ENCODE measurements at places on chromosomes 13 and 19. TPM values are rescaled to one million over a fixed set of nuclear protein-coding genes. Genes with fewer than 3 reads are reported as not detected.

- DNase-seq = no peak
Observed at GRCh38 chr13:97491452-97491851, 57.5 kb downstream of the RAP2A start.

DNA sequence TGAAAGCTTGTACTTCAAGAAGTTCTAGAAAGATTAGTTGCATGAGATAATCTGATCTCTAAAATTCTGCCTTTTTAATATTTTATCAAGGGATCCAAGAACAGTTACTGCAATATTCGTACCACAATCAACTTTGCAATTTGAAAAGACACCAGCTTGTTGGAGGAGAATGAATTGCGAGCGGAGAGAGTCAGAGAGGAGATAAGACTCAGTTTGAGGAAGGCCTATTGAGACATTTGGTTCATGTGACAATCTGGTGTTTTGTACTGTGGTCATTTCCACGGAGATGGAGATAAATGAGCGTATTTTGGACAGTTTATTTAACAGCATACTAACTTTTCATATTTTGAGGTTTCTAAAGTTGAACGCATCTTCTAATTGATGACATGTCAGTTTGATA, 1276.0 kb downstream of the EFNB2 start:
- no peak for DNase-seq

The ATP7B gene
- 2.4 TPM for total RNA-seq

DNA sequence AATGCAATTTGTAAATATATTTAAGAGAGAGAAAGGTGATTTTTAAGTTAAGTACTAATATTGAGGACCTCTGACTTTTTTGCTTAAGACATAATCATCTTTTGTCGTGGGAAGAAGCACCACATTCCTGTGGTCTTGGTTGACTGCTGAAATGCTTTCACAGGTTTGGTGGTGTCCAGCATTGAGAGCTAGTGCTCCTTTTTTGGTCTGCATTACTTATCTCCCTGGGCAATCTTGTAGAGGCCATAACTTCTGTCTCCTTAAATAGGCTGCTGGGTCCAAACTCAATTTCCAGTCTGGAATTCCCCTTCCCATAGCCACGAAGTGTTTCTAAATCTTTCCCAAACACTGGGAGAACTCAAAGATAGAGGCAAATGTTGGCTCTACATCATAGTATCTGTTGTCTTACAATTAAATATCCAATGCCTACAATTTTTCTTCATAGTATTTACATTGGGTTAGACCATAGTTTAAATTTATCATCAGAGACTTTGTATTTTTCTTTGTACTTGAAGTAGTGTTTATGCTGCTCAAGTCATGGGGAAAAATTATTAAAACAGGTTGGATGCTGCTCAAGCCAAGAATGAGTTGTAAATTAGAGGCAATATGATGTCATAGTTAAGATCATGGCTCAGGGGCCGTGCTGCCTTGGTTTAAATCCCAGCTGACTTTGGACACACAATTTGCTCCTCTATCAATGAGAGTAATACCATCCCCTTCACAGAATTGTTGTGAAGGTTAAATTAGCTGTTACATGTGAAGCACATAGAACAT, 105.6 kb downstream of the POSTN start:
- DNase-seq = no peak

- DNase-seq = no peak
Observed at GRCh38 chr13:29101409-29101808, 281.3 kb downstream of the MTUS2 start.

The ZNF285 gene
- 2.2 TPM for total RNA-seq

- no peak for DNase-seq
Observed at GRCh38 chr13:91520952-91521351, 122.5 kb downstream of the GPC5 start.

DNA sequence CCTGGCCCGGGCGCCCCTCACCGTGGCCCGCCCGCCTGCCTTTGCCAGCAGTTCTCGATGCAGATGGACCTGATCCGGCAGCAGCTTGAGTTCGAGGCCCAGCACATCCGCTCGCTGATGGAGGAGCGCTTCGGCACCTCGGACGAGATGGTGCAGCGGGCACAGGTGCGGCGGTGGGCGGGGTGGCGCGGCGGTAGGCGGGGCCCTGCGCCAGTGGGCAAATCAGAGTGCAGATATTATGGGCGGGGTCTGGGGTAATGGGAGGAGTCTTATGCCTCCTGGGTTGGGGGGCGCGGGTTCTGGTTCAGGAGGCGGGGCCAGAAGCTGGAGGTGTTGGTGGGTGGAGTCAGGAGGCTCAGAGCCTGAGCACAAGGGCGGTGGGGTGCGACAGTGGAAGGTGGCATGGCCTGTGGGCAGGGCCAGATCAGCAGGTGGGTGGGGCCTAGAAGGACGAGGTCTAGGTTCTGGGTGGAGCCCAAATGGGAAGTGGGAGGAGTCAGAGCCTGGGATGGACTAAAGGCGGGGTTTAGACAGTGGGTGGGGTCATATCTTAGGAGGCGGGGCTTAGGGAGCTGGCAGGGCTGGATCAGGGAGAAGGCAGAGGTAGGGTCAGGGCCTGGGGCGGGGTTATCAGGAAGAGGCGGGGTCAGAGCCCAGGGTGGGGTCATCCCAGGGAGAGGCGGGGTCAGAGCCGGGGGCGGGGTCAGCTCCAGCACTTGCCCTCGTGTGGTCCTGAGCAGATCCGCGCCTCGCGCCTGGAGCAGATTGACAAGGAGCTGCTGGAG, 5.6 kb downstream of the APC2 start:
- DNase-seq = peak; percentile 99

DNA sequence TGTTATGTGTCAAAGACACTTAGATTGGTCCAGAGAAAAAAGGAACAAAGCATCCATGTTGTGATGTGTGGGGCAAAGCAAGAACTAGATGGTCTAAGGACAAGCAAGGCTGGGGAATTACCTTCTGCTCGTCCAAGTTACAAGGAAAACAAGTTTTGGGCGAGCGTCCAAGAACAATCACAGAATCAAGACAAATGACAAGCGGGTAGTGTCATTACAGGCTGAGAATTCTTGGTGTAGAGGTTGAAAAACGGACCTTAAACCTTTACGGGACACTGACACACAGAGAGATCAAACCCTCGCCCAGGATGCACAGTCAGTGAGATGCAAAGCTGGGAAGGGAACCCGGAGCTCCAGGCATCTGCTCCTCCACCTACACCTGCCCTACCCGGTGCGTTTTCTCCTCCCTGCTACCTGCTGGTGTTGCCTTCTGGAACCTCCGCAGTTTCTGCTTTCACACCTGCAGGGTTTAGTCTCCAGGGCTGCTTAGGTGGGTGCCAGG, 515 bp upstream of the ZNF324B start:
- DNase-seq = no peak

The MIA gene
- not detected for total RNA-seq

DNA sequence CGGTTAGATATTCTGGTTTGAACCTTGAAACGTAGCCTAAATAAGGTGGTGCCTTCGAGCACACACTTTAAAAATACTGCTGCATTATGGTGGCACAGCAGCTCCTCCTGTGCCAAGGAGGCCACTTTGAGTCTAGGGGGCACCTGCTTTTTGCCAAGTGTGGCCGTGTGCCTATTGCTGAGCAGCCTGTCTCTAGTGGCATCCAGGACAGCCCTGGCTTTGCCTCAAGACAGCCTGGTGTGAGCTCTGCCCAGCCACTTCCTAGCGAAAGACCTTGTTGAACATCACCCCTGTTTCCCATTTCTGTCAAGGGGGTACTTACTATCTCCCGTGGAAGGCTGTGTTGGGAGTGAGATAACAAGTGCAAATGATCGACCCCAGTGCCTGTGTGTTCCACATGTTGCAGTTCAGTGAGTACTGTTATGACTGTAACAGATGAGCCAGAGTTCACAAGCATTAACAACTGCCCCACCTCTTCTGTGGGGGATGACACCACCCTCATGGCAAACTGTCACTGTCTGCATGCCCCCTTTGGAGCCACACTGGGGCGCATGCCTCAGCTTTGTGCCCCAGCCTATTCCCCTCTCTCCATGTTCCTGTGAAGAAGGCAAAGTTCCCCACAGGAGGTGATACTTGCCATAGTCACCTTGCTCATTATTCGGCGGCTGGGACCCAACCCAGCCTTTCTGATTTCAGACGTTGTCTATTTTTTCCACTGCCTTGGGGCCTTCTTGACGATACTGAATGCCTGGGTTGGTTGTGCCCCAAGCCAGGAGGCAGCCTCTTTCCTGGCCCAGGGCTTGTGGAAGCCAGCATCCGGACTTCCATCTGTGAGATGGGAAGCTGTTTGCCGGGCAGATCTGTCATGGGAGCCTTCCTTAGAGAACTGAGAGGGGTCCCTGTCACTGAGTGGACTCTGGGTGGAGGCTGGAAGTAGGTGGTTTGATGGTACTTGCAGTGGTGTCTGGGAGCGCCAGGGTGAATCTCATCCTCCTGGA, 5.4 kb downstream of the GATAD2A start:
- DNase-seq = no peak

DNA sequence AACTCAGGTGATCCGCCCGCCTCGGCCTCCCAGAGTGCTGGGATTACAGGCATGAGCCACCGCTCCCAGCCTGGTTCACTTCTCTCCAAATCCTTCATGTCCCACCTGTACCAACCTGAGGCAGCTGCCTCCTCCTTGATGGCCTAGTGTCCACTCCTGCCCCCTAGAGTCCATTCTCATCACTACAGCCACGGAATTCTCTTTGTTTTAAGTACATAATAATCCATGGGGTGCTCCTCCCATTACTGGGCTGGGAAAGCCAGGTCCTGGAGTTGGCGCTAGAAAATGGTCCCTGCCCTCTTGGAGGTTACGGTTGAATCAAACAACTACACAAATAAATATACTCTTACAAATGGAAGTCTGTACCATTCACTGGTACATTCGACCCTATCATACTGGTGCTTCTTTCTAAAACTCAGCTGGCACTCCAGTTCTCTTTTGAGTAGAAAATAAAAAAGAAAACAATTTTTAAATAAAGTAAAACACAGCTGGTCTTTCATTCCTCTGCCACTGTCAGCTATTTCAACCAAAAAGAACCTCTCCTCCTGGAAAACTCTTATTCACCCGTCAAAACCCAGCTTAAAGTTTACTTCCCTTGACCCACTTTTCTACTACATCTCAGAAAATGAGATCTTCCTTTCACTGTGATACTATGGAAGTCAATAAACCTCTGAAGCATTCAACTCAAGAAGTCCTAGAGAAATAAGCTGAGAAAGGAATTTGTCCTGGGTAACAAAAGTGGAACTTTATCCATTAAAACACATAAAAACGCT, 22.4 kb upstream of the ARHGEF18 start:
- DNase-seq = peak; percentile 77

DNA sequence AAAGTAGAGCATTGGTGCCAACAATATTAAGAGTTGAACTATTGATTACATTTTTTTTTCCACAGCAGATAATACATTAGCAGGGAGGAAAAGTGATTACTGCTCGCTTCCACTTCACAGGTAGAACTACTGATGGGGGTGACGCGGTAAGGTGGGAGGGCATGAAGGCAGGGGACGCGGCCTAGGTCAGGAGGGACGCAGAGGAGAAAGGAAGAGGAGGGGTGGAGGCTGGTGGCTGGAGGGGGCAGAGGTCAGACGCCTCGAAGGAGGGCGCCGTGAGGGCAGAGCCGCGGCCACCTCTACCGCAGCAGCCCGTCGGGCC, 287 bp upstream of the B3GLCT start:
- DNase-seq = no peak

DNA sequence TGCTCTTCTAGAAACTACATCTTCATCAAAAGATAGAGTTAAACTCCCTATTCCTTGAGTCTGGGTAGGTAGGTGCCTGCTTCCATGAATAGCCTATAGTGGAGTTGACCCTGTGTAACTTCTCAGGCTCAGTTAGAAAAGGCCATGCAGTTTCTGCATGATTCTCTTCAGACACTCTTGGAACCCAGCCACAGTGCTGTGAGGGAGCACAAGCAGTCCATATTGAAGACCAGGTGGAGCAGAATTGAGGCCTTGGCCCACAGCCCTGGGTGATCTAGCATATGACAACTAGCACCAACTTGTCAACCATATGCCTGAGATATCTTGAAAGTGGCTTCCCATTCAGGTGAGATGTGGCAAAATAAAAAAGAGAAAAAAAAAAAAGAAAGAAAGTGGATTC, 10.3 kb upstream of the PAN3 start:
- no peak for DNase-seq

- peak; percentile 42 for DNase-seq
Observed at GRCh38 chr13:25493931-25494640, 122.3 kb downstream of the ATP8A2 start.

DNA sequence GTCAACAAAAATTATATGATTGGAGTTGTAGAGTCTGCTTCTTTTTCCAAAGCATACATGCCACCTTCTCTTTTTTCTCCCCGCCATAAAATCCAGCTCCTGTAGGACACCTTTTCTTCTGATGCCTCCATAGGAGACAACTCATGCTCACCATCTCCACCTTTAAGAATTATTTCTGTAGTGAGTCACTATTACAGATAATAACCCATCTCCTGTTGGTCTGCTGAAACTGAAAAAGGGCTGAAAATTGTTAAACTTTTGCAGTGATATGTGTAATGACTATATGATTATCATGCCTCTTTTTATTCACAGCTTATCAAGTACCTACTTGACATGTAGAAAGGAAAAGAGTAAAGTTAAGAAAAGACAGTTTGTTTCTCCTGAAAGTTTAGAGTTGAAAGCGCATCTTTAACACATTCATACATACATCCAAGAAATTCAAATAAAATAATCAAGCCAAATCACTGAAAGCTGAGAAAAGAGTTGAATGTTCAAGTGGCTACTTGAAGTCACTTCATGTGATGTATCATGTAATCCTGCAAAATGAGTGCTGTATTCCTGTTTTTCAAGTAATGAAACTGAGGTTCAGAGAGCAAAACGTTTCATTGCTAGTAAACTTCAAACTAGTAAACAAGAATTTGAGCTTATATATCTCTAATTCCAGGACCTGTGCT, 35.5 kb upstream of the LPAR6 start:
- DNase-seq = no peak

GRCh38 chr19:34178274-34178610, 5.9 kb downstream of the LSM14A start:
- no peak for DNase-seq
